Body of pancreas (tissue), 4 donors: ENCODE measurements at places on chromosomes 3 and 15.

DNA sequence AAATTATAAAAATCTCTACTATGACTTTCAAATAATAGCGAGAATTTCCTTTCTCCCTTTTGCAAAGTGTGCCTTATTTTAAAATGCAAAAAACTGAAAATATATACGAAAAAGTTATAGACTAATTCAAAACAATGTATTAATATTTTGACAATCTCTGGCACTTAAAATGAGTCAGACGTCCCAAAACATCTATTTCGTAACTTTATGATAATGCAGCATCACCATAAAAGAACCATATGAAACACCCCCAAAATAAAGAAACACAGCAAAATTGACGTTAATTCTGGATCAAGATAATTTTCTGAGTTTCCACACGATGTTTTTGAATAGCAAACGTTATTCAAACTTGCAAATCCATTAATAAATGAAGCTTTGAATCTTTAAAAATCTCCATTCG is 1.0 kb downstream of the COPS2 start:
- DNase-seq = no peak

DNA sequence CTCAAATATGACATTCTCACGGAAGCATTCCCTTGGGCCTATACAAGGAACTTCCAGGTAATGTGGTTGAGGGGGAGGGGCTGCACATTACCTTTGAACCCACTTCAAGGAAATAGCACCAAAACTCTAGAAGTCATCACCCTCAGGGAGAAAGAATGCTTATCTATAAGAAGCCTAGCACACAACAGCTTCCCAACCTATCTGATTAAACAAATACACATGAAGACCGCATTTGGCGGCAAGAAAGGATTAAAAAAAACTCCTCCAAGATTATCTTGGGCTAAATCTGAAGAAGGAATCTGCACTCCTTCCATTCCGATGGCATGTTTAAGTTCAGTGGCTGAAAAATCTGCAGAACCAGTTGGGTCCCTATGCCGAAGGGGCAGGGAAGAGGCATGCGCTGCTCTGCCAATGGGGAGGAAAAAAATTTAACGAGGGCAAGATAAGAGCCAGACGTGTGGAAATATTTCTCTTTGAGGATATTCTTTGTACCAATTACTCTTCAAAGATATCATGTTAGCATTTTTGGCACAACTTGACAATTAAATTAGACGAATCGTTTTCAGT is 82.0 kb upstream of the WNT5A start:
- DNase-seq = no peak

DNA sequence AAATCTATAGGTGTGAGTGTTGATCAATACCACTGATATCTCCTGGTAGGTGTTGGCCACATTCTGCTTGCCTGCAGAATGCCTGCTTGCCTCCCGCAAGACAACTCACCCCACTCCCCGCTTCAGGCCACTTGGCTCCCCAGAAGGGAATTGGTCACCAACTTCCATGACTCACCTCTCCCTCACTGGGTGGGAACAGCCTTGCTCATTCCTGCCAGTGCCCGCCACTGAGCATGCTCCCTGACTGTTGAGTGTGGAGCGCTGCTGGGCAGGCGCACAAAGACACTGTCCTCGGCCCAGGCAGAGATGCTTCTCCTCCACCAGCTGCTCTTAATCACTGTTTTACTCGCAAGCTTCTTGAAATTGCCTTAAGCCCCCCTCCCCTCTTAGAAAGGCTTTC is 57.3 kb upstream of the PPP2R3A start:
- DNase-seq = no peak

GRCh38 chr3:10557781-10558373 is 52.5 kb upstream of the ATP2B2 start:
- no peak for DNase-seq

GRCh38 chr3:29694331-29694730 is 413.5 kb downstream of the RBMS3 start:
- DNase-seq = no peak

DNA sequence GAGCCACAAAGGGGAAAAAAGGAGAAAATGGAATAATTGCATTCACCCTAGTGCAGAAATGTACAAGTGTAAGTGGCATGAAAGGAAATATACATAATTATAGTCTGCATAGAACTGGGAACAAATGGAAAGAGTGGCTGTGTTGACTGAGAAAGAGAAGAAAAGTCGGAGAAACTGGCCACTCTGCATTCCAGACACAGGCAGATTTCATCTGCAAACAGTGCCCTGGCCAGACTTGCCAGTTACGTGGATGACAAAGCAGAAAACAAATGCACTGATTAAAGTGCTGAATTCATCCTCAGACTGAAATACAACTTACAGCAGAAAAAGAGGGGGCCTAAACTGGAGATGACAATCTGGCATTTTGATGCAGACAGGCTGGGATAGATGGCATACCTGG is 129.8 kb downstream of the FGF12 start:
- DNase-seq = peak; percentile 17
